Skin of body (tissue), 3 donors: ENCODE measurements at places on chromosomes 1 and 21. TPM values are rescaled to one million over a fixed set of nuclear protein-coding genes. Genes with fewer than 3 reads are reported as not detected.

- no peak for DNase-seq
Measured at GRCh38 chr1:47438165-47439016, 547 bp downstream of the FOXD2 start.

DNA sequence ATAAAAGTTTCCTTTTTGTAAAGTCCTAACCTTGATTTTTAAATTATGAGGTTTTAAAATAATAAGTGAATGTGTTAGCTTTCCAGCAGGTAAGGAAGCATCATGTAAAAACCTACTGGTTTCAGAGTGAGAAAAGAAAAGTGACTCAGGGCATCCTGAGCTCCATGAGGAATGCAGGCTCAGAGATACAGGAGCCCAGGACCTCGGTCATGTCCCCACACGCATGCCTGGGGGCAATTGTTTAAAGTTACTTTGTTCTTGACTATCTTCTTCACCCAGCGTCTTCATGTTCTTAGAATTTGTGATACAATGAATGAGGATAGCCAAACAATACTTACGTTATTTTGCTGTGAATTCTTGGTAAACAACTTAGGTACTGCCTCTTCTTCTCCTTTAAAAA lies 117.4 kb upstream of the PLPPR5 start:
- no peak for DNase-seq

DNA sequence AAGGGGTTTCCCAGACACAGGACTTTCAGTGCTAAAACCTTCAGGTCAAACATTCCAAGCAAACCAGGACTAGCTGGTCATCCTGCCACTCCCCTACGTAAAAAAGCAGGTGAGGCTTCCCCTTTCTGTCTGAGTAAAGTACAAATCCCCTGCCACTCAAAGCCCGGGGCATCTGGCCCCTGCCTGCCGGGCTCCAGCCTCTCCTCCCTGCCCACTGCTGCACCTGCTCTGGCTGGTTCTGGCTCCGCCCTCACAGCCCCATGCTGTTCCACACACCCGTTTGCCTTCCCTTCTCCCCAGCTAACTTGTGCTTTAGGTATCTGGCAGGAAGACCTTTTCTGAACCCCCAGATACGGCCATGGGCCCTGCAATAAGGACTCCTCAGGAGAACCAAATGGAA lies 23.3 kb upstream of the S100A7 start:
- DNase-seq = no peak

DNA sequence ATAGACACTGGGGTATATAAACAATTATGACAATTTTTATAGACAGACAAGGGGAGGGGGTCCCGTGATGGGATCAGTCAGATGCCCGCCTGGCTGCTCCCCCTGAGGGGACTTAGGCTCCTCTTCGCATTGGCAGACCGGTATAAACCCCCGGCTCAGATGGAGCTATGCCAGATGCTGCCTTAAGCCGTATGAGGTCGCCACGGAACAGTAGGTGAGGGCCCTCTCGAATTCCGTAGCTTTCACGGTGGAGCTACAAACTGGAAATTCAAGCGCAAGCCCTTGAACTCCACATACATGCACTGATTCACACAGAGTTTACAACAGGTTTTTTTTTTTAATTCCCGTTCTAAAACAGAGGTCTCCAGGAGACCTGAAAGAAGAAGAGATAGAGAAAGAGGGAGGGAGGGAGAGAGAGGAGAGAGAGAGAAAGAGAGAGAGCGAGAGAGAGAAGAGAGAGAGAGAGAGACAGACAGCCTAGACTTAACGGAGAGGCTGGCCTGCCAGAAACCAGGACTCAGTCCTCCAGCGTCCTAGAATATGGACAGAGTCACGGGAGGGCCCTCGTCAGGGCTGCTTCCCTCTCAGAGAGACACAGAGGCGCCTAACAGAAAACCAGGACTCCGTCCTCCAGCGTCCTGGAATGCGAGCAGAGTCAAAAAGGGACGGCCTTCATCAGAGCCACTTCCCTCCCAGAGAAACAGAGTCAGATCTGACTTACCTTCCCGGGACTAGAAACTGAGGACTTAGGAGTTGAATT lies 24.4 kb upstream of the TMEM54 start:
- DNase-seq = no peak

Gene PPP1R8
- 31.9 TPM for total RNA-seq

- DNase-seq = no peak
Measured at GRCh38 chr1:171484760-171485374, 463 bp upstream of the PRRC2C start.

GRCh38 chr1:96557336-96557735 lies 164.2 kb upstream of the PTBP2 start:
- DNase-seq = no peak

GRCh38 chr1:94532077-94532476 lies 9.5 kb downstream of the F3 start:
- no peak for DNase-seq

DNA sequence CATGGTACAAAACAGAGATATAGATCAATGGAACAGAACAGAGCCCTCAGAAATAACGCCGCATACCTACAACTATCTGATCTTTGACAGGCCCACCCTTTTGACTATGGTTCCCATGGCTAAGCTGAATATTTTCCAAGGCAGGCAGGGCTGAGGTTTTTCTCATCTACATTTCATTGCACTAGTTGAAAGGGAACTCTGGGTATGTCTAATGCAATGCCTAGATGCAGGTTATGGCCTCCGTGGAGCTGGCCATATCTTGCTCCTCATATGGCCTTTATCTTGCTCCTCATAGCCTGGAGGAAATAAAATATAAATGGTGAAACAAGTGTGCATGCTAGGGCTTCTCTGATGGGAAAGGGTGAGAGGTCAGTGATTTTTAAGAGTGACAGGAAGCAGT lies 10.6 kb downstream of the SPRR5 start:
- DNase-seq = no peak

Gene PHGDH
- 99.7 TPM for total RNA-seq

DNA sequence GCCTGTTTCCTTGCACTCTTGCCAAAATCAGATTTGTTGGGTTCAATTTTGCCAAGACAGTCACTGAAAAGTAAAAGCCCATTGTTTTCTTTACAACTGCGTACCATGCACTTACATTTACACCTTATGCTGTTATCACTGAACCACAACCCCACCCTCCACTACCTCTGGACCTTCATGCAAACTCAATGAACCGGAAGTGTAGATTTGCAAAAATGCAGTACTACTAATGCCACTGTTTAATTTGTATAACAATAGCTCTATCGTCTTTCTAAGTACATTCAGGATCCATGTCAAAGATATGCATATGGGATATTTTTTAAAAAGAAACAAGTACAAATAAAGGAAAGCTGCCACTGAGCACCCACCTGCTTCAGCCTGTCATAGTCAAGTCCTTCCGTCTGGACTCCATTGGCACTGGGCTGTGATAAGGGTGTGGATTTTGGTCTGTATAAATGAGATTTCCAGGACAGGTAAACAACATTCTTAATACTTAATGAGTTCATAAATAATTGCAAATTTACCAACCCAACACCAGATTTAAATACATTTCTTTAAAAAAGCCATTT lies 72.9 kb upstream of the LBR start:
- DNase-seq = no peak

Gene NMNAT2
- total RNA-seq = 0.79 TPM

Gene UBAP2L
- total RNA-seq = 77.4 TPM

Gene CYP4X1
- total RNA-seq = 2.8 TPM

DNA sequence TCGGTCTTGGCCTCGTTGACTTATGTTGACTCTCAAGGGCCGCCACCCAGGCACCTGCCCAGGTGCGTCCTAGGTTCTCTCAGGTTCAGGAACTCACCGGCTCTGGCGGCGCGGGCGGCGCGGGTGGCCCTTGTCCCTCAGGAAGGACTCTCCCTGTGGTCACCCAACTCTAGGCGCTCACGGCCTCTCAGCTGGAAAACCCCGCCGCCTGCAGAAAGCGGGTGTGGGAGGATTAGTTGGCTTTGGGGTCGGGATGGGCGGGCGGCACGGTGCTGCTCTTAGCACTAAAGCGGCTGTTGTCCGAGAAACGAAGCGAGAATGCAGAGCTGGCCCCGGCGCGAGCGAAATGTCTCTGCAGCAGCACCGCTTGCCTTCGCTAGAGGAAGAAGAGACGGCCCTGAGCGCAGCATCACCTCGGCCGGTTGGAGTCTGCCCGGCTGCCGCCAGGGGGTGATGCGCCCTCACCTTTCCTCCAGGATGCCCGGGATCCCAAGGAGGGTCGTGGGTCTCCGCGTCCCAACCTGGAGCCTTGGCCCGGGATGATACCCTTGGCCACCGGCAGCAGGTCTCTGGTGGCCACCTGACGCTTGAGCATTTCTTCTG lies 8.1 kb upstream of the TADA1 start:
- DNase-seq = no peak

DNA sequence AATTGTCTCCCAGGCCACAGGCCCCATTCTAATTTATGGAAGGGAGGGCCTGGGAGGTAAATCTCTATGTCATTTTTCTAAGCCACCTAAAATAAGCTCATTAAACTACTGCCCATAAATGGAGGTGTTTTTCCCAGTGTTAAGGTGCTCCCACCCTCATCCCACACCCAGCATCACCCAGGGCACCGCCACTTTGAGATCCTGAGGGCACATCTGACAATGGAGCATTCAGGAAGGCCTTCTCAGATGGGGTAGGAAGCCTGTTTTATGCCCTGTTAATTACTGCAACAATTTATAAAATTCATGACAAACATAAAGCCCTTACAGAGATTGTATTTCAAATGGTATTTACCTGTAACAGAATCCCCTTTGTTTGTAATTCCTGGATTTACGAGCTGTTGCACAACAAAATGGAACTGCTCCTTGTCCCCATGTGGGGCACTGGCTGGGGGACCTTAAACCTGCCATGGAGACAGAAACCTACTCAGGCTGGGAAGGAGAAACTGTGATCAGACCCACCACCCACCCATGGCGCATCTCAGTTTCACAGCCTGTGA lies 319.5 kb upstream of the USP24 start:
- DNase-seq = no peak

Gene RNU1-3
- total RNA-seq = 34,682 TPM

GRCh38 chr1:199226163-199226562 lies 587.3 kb downstream of the PTPRC start:
- DNase-seq = no peak

Gene CLEC20A
- total RNA-seq = not detected

GRCh38 chr1:172254521-172255222 lies 165.8 kb upstream of the C1orf105 start:
- DNase-seq = no peak

GRCh38 chr1:85504417-85504816 lies 39.5 kb upstream of the DDAH1 start:
- no peak for DNase-seq

GRCh38 chr21:40191196-40191595 lies 324.0 kb downstream of the PCP4 start:
- no peak for DNase-seq

Gene DDX20
- total RNA-seq = 12.8 TPM

DNA sequence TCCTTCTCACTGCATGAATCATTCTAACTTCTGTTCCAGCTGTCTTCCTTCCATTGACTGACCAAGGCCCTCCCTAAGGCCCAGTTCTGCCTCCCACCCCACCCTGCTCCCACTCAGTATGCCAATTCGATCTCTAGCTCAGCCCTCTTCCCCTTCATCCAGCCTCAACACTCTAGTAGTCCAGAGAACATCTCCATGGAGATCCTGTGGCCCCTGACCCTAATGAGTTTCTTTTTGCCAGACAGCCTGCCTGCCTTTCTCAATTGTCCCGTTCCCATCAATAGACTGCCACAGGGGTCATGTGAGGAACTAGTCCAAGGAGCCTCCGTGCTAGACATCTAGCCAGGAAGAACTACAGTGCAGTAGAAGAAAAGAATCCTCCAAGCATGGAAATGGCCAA lies 26.4 kb downstream of the RRAGC start:
- DNase-seq = no peak
